ENCODE measurements at places on chromosomes 2 and 18. TPM values are rescaled to one million over a fixed set of nuclear protein-coding genes. Genes with fewer than 3 reads are reported as not detected.
A peak's percentile ranks its signal among the peaks of the same experiment; 100 is the strongest.

GRCh38 chr18:28714498-28714897 is 537.6 kb upstream of the CDH2 start:
- no peak overlapping the region for H3K4me3 ChIP-seq
- no peaks in the 10 kb centered on the region for H3K27me3 ChIP-seq
- no peak overlapping the region for H3K27ac ChIP-seq
- DNase-seq: no peak
- H3K4me1 ChIP-seq: no peaks in the 10 kb centered on the region

DNA sequence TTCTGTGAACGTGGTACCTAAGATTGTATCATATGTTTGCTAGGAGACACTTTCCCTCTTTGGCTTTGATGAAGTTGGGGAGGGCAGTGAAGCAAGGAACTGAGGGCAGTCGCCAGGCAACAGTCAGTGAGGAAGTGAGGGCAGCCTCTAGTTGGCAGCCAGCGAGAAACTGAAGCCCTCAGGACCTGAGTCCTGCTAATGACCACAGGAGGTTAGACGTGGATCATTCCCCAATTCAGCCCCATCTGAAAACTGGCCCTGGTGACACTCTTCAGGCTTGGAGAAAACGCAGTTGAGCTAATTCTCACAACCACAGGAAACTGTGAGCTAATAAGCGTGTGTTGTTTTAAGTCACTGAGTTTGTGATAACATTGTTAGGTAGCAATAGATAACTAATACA is 84.5 kb upstream of the REG3G start:
- no peak overlapping the region for H3K27ac ChIP-seq
- H3K27me3 ChIP-seq: no peaks in the 10 kb centered on the region
- DNase-seq: no peak
- no peaks in the 10 kb centered on the region for H3K36me3 ChIP-seq
- H3K4me1 ChIP-seq: no peaks in the 10 kb centered on the region

SCN2A gene
- polyA plus RNA-seq: 0.17 TPM

- H3K36me3 ChIP-seq: no peaks in the 10 kb centered on the region
- no peaks in the 10 kb centered on the region for H3K4me1 ChIP-seq
- no peaks in the 10 kb centered on the region for H3K27me3 ChIP-seq
- peak; percentile 1 for DNase-seq
Observed at GRCh38 chr2:230268606-230269243, 43.2 kb downstream of the SP140 start.

ASB18 gene
- not detected for polyA plus RNA-seq

DNA sequence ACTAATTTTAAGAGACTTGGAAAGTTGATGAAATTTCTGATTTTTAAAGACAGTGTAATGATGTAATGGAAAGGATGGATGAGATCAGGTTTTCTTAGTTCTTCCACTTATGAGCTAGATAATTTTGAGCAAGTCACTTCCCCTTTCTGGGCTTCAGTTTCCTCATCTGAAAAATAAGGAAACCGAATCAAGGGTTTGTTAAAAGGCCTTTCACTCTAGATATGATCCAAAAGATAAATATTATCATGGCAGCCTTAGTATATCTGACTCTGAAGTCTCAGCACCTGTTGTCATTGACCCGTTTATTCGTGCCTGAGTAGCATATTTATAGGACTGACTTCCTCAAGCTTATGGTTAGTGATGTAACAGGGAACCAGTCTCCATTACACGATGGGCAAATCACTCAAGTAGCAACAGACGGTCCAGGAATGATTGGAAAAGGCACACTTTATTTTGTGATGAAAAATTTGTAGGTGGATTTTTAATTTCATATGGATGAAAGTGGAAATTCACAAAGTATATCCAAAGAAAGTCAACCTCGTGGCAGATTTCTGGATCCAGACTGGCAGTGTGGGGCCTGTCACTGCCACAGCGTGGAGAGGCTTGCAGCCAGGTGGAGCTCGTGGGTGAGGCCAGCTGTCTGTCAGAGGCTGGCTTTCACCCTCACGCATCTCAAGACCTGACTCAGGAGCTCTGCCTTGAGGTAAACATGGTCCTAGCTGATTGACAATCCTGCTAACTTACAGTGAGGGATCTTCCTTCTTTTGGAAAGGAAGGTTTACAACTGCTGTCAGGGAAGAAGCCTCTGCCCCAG is 137.9 kb upstream of the CXCR4 start:
- H3K36me3 ChIP-seq: no peaks in the 10 kb centered on the region
- no peaks in the 10 kb centered on the region for H3K27me3 ChIP-seq
- DNase-seq: no peak
- no peak overlapping the region for H3K27ac ChIP-seq
- no peak overlapping the region for H3K4me3 ChIP-seq
- H3K4me1 ChIP-seq: no peaks in the 10 kb centered on the region

DNA sequence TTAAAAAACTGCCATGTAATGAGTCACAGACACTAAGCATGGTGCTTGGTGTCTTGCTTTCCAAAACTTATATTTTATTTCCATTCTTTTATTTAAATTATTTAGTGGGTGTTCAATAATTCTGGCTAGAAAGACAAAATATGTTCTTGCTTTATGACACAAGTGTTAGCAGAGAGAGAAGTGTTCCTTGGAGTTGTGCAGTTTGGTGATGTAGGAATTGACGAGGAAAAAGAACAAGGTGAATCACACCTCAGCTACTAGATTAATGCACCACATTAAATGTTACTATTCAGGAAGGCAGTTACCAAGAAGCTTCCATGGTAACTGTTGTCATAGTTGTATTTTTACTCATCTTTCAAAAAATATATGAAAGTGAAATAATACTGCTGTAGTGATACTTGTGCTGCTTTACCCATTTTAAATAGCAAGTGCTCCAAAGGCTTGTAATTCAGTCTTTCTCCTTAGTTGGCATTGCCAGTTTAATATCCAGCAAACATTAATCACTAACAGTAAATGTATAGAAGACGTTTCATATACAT is 28.3 kb downstream of the ADAM23 start:
- DNase-seq: no peak
- H3K27me3 ChIP-seq: no peaks in the 10 kb centered on the region
- no peaks in the 10 kb centered on the region for H3K4me1 ChIP-seq
- no peak overlapping the region for H3K4me3 ChIP-seq
- no peaks in the 10 kb centered on the region for H3K36me3 ChIP-seq

GRCh38 chr2:69964353-69964841 is 3.0 kb upstream of the ASPRV1 start:
- H3K36me3 ChIP-seq: no peaks in the 10 kb centered on the region
- H3K4me1 ChIP-seq: no peaks in the 10 kb centered on the region
- peaks cover 9% of the 10 kb centered on the region for H3K27me3 ChIP-seq
- no peak overlapping the region for H3K27ac ChIP-seq

AQP12B gene
- not detected for polyA plus RNA-seq

DNA sequence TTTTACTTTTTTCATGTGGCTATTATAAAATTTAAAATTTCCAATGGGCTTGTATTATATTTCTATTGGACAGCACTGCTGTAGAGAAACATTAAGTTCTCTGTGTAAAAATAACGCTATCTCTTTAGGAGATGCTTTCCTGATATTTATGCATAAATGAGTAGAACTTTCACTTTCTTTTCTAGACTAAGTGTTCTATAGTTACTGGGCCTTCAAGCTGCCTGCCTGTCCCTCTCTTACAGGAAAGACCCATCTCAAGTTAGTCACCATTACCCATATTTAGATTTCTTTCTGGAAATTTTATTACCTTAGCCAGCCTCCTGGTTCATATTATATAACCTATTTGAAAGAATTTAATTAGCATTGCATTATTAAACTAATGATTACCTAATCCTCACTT is 4.8 kb downstream of the ITGA4 start:
- no peak overlapping the region for H3K27ac ChIP-seq
- H3K27me3 ChIP-seq: no peaks in the 10 kb centered on the region
- H3K4me3 ChIP-seq: no peak overlapping the region
- peak; percentile 6 for DNase-seq

DNA sequence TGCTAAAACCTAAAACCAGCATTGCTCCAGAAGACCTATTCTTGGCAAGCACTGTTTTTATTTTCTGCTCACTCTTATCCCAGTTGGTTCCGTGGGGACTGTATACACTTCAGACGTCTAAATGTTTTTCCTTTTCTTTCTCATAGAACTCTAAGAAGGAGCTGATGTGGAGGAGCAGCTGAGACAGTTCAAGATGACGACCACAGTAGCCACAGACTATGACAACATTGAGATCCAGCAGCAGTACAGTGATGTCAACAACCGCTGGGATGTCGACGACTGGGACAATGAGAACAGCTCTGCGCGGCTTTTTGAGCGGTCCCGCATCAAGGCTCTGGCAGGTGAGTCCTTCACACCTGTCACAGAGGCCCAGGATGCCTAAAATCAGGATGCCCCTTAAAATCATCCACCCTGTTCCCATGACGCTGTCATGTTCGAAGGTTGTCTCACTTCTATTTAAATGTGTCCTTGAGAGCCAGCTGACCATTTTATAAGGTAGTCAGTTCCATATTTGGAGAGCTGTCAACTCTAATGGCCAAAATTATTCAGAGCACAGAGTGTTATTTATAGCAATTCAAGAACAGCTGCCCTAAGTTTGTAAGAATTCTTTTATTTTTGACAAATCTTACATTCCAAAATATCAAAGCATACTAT is 70.2 kb downstream of the SPTBN1 start:
- H3K27ac ChIP-seq: no peak overlapping the region
- no peak for DNase-seq
- peaks cover 6% of the 10 kb centered on the region for H3K4me1 ChIP-seq
- no peaks in the 10 kb centered on the region for H3K27me3 ChIP-seq
- H3K36me3 ChIP-seq: peaks cover 20% of the 10 kb centered on the region

DNA sequence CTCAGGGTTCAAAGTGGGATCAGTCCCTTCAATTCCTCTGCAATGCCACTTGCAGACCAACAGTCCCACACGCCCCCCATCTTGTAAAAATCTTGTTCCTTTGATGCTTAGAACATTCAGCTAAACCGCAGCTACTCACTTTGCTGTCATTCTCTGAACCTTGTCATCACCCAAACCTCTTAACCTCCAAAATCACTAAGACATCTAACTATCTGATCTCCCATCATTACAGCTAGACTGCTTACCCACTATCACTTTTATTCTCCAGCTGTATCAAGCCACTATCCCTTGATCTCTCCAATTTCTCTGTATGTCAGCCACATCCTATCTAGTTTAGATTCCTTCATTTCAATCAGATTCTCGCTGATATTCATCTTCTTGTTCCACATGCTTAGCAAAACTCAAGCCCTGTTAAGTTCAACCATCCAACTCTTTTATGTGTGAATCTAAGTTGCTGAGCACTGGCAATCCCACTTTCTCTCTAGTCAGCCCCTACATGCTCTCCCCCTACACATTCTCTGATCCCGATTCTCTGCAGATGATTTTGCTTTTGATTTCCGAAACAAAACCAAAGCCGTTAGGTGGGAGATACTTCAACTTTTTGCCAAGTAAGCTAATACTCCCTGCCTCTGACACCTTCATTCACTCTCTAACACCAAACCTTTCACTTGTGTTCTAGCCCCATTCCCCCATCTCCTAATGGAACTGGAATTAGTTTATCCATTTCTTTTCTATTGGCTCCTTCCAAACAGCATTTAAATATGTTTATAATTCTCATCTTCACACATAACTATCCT is 4.6 kb downstream of the GTF3C2 start:
- H3K27me3 ChIP-seq: no peaks in the 10 kb centered on the region
- no peak overlapping the region for H3K27ac ChIP-seq
- no peak for DNase-seq
- peaks cover 5% of the 10 kb centered on the region for H3K4me1 ChIP-seq
- no peaks in the 10 kb centered on the region for H3K36me3 ChIP-seq
- H3K4me3 ChIP-seq: no peak overlapping the region

GRCh38 chr2:100394111-100394641 is 23.3 kb downstream of the CHST10 start:
- H3K4me3 ChIP-seq: no peak overlapping the region
- H3K27me3 ChIP-seq: no peaks in the 10 kb centered on the region
- DNase-seq: peak; percentile 5
- H3K27ac ChIP-seq: no peak overlapping the region

GRCh38 chr2:127348426-127349000 is 39.3 kb downstream of the MAP3K2 start:
- no peak overlapping the region for H3K27ac ChIP-seq
- peaks cover 3% of the 10 kb centered on the region for H3K4me1 ChIP-seq
- DNase-seq: peak; percentile 24

- peaks cover 5% of the 10 kb centered on the region for H3K27me3 ChIP-seq
- no peaks in the 10 kb centered on the region for H3K36me3 ChIP-seq
- no peak for DNase-seq
- no peak overlapping the region for H3K27ac ChIP-seq
- H3K4me3 ChIP-seq: no peak overlapping the region
- H3K4me1 ChIP-seq: no peaks in the 10 kb centered on the region
Observed at GRCh38 chr2:227205701-227206100, 41.3 kb downstream of the COL4A3 start.

SNORC gene
- 0.67 TPM for polyA plus RNA-seq

All from IMR-90 (cell line).